ENCODE measurements at places on chromosomes 13 and 19.
A peak's percentile ranks its signal among the peaks of the same experiment; 100 is the strongest.

DNA sequence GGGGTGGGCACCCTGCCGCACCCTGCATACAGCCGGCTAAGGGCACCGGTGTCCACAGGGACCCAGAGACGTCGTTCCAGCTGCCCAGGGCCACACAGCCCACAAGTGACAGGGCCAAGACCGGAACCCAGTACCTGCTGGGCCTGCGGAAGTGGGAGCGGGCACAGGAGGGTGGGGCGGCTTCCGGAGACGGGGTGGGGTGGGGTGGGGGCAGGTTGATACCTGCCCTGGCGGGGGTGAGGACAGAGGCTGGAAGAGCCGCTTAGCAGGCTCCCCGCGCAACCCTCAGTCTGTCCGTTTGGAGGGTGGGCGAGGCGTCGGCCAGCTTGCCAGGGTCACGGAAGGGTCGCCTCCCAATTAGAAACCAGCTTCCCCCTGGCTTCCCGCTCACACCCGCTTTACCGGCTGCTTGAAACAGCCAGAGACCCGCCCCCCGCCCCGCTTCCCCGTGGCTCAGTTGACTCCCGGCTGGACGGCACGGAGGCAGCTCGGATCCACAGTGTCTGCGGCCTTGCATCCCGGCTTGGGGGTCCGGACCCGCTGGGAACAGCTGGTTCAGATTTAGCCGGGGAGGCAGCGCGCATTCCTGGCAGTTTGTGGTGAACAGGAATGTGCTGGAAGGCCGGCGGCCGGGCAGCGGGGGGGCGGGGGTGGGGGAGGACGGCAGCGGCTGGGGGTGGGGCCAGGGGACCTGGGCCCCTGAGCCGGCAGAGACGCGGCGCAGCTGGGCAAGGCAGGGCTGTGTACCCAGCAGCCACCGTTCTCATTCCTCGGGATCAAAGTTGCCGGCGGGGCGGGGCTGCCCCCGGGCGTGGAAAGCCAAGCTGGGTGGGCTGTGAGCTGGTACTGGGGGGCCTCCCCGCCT lies 1.9 kb downstream of the CNN2 start:
- no peak for DNase-seq

- no peak for DNase-seq
These were observed 8.6 kb upstream of the SERP2 start for GRCh38 chr13:44365008-44365407.

DNA sequence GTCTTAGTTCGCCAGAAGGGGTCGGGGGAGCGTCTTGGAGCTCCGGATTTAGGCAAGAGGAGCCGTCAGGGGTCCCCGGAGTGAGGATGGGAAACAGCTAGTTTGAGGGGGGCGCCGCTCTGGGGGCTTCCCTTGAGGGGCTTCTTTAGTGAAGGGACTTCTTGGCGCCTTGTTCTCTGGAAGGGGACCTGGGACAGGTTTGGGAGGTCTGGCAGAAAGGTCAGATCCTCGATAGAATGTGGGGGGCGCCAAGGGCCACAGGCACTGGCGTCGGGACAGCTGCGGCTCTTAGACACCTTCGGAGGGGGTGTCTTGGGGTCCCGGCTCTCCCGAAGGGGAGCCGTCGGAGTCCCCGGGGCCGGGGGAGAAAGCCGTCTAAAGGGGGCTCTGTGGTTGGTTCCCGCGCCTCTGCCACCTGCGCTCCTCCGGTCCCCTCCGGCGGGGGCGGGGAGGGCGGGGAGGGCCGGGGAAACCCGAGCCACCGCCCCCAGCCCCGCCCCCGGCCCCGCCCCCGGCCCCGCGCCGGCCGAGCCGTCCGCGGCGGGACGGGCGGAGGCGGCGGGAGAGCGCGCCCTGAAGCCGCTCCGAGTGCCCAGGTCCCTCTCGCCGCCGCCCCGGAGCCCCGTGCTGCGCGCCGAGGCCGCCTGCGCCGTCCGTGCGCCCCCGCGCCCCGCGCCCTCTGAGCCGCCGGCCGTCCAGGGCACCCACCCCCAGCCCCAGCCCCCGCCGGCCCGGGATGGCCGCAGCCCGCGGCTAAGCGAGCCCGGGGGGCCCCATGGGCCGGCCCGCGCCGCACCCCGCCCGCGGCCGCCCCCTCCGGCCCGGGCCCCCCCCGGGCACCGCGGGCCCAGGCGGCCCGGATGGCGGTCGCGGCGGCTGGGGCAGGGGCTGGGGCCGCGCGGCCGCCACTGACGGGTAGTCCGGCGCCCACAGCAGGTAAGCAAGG lies at the start of gene NRTN:
NRTN (plus strand) TSS at position 552 of the 946 bp plus-strand sequence. CDS start 19,099 bp downstream, outside the sequence.
- peak; percentile 29 for DNase-seq

DNA sequence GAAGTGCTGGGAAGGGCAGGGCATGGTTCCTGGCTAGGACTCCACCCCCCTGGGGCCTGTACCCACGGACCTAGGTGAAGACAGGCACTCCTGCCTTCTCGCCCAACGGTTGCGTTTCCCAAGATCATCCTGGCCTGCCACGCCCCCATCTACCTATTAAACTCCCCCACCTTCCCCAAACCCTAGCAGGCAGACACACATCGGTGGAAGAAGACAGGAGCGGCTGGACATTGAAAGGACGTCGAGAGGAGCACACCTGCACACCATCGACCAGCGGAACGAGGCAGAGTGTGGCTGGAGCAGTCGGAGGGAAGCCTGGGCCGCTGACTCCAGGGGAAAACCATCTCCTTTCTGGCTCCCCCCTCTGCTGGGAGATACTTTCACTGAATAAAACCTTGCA lies 45.6 kb upstream of the ALOX5AP start:
- no peak for DNase-seq

DNA sequence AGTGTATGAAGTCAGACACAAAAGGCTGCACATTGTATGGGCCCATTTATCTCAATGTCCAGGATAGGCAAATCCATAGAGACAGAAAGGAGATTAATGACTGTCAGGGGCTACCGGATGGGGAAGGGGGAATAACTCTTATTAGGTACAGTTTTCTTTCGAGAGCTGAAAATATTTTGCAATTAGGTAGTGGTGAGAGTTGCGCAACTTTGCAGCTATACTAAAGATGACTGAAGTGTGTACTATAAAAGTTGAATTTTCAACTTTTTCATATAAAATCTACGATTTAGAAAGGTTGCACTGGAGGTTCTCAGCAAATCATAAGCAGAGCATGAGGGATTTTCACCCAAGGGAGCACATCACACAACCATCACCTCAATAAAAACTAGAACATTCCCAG lies 16.1 kb upstream of the SLC15A1 start:
- DNase-seq: no peak

- no peak for DNase-seq
These were observed 121.0 kb downstream of the AKAP11 start for GRCh38 chr13:42392716-42393572.

- no peak for DNase-seq
These were observed 5.4 kb upstream of the PPP1R37 start for GRCh38 chr19:45087531-45087930.

All from SK-MEL-5 (cell line).